ENCODE measurements at places on chromosomes 5 and 9.

DNA sequence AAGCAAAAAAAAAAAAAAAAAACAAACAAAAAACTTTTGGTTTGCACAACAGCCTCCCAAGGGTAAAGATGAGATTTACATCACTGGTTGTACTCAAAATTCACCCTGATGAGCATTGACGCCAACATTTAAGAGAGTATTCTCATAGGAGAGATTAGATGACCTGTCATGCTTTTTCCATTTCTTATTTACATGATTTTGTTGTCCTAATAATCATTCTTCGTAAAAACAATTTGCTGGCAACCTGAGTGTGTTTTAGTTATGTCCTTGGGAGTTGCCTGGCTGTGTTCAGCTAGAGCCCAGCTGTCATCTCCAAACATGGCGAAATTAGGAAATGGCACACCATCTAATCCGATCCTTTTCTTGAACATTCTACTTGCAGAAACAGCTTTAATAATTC lies 186.4 kb upstream of the MRPS30 start:
- DNase-seq = no peak

DNA sequence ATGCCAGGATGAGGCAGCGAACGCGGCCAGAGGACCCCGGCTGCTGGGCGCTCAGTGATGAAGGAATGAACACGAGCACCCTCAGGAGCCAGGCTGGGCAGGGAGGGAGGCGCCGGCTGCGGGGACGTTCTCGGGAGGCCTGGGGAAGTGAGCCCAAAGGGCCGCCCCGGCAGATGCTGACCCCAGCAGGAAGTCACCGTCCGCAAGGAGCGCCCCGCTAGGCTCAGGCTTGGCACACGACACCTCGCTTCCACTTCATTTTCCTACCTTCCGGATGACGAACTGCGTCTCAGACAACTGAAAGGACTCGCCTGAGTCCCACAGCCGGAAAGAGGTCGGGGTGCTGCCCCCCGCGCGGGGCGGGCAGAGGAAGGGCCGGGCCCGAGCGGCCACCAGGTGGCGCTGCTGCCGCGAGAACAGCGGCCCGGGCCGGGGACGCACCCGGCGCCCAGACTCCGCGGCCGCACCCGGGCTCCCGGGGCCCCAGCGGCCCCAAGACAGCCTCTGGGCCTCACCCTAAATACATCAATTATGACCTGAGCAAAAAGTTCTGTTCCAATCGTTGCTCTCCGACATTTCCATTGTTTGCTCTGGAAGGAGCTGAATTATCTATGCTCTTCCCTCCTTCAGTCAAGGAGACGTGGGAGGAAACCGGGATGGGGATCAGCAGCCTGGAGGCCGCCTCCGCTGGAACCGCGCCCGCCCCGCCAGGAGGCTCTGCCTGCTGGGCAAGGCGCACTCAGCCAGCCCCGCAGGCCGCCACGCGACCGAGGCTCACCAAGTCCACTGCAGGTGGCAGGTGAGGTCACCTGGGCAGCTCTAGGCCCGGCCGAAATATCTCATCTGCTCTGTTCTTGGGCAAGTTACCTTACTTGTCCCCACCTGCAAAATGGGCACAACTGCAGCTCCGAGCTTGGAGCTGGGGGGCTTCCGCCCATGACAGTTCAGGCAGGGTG lies 107.0 kb downstream of the ZNF354C start:
- DNase-seq = no peak

- DNase-seq = no peak
These were observed 4.1 kb downstream of the LRSAM1 start for GRCh38 chr9:127455324-127455992.

DNA sequence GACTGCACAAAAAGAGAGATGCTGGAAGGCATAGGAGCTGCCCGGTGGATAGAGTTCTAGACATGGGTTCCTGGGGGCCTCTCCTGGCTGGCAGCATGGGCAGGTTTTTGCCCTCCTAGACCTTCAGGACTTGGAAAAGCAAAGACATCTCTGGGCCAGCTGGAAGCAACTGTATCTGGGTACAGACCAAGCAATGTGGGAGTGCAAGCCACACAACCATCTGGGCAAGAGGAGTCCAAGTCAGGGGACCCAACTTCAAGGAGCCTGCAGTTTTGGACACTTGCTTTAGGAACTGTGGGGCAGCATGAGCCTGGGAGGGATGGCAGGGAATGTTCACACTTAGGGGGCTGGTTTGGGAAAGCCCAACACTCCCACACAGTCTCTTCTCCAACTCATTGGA lies 323.3 kb downstream of the GADD45G start:
- no peak for DNase-seq

- no peak for DNase-seq
These were observed 15.6 kb downstream of the LHX6 start for GRCh38 chr9:122213102-122213588.

- DNase-seq = no peak
These were observed 89.5 kb downstream of the MAN2A1 start for GRCh38 chr5:109779036-109779735.

GRCh38 chr5:73188764-73189531 lies 16.0 kb downstream of the TMEM174 start:
- DNase-seq = no peak

DNA sequence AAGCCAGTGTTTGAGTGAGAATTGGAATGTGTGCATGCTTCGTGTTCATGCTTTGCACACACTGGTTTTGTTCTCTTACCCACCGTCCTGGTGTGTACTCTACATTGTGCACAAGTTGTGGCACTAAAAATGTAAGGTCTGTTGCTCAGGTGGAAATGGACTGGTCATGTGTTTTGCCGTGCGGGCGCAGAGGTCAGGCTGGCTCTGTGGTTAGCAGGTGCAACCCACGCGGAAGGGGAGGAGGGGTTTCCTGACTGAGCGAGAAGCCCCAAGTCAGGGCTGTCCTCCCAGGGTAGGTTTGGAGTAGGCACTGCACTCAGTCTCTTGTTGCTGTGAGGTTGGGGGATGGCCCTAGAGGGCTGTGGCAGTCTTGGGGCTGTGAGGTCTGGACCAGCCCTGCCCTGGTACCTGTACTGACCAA lies 86.6 kb downstream of the EHMT1 start:
- no peak for DNase-seq

- no peak for DNase-seq
These were observed 38.5 kb upstream of the FAM81B start for GRCh38 chr5:95352691-95353090.

- no peak for DNase-seq
These were observed 68.3 kb downstream of the WNK2 start for GRCh38 chr9:93252116-93252780.

DNA sequence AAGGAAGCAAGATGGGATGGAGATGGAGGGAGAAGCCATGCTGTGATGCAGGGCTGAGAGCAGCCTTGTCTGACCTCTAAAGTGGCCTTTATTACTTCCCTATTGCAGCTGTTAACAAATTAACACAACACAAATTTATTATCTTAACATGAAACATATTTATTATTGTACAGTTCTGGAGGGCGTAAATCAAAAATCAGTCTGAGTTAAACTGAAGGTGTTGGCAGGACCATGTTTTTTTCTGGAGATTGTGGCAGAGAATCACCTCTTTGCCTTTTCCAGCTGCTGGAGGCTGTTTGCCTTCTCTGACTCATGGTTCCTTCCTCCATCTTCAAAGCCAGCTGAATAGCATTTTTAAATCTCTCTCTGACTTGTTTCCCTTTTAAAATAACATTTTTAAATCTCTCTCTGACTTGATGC lies 7.2 kb upstream of the MCC start:
- no peak for DNase-seq

DNA sequence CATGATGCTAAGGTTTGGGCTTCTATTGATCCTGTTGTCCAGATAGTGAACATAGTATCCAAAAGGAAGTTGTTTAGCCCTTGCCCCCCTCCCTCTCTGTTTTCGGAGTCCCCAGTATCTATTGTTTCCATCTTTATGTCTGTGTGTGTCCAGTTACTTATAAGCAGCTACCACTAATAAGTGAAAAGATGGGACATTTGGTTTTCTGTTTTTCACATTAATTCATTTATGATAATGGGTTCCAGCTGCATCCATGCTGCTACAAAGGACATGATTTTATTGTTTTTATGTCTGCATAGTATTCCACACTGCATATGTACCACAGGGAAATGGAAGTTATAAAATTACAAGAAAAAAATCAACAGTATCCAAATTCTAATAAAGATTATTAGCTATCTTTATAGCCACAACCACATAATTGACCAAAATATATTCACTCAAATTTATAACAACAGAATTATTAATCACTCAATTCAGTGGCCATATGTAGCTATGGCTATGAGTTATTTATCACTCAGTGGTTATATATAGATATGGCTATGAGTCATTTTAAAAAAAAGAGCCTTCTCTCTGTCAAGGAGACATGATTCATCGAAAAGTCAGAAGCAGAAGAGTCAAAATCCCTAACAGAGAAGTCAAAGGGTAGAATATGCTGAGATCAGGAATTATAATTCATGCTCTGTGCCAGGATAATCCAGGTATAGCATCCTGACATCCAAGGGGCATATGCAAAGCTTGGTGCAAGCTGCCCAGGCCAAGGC lies 367.5 kb downstream of the DEPDC1B start:
- peak; percentile 29 for DNase-seq

GRCh38 chr9:81132318-81132717 lies 557.0 kb downstream of the TLE1 start:
- no peak for DNase-seq

- no peak for DNase-seq
These were observed 63.1 kb downstream of the RCL1 start for GRCh38 chr9:4855841-4856240.

DNA sequence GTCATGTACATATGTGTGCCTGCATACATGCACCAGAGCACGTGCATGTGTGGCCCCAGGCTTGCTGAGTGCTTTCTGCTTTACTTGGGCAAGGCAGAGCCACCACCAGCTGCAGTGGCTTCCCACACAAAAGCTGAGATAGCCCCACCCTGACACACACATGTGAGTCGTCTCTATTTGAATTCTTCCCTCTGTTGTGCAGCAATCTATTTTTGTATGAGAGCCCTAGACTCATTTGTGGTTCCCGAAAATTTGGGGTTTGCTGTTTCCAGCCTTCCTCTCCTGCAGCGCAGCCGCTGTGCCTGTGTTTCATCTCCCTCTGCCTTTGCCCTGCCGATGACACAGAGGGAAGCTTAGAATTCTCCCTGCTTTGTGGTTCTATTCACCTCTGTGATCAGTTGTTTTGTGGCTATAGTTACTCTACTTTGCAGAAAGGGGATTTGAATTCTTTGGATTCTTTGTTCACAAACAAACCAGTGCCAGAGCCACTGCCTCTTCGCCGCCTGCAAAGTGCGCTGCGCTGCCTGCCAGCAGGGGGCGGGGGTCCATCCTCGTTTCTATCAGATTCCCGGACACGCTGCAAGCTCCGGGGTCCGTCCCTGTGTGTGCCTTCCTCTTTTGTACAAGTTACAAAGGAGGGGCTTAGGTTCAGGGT lies 95.8 kb upstream of the DAP start:
- no peak for DNase-seq

DNA sequence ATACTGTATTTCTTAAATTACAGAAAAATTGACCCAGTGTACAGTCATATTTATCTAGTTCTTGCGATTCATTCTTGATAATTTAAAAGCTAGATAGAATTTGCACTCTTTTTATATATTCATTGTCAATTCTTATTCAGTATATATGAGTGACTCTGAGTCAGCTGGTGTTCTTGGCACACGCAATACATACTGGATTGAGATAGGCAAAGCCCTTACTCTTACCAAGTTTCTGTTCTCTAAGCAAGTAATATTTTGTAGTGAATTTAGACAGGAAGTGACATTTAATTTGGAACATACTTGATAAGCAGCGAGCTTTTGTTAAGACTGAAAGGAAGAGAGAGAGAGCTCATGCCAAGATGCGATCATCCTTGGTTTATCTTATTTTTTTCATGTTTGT lies 57.7 kb downstream of the GPBP1 start:
- DNase-seq = no peak

- no peak for DNase-seq
These were observed 1058.5 kb upstream of the SEMA6A start for GRCh38 chr5:117633093-117633492.

GRCh38 chr9:124784509-124784908 lies 7.6 kb downstream of the OLFML2A start:
- no peak for DNase-seq

- no peak for DNase-seq
These were observed 15.8 kb downstream of the MCIDAS start for GRCh38 chr5:55211184-55211874.

DNA sequence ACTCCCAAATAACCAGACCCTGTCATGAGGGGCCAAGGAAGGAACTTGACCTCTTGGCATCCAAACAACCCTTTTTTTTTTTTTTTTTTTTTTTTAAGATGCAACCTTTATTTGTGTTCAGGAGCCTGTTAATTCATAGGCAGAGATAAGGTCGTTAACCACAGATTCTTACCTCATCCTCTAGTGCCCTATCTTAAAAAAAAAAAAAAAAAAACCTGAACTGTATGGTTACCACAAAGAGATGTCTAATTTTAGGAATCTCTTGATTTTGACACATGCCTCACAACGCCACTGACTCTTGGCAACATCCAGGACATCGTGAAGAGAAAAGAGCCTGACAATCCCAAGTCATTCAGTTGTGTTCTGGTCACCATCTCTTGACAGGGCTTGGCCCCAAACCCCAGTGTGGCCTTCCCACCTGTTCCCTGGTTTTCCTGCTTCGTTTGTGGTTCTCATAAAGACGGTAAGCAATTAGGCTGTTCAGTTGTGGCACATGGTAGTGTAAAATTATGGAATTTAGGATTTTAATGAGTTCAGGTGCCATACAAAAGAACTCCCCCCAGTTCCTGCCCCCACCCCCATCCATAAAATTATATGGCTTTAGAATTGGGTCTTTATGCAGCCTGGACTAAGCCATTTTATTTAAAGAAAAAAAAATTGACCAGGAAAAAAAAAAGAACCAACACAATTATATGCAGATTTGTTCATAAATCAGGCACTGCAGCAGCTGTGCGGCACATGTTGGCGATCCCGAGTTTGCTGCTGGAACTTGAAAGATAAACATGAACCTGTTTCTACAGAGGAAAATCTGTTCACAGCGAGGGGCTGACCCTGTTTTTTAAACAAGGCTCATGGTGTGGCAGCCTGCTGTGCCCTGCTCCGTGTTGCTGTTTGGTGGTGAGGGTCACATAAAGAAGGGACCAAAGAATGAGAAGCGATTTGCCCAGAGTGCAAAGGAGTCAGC lies 267.8 kb upstream of the CLINT1 start:
- DNase-seq = no peak

GRCh38 chr5:146516151-146516475 lies at the start of gene GPR151:
GPR151 (minus strand) TSS chr5:146516190; CDS start chr5:146516113, 77 bp downstream.
- no peak for DNase-seq

GRCh38 chr9:92392690-92393089 lies 11.7 kb downstream of the OGN start:
- DNase-seq = no peak

DNA sequence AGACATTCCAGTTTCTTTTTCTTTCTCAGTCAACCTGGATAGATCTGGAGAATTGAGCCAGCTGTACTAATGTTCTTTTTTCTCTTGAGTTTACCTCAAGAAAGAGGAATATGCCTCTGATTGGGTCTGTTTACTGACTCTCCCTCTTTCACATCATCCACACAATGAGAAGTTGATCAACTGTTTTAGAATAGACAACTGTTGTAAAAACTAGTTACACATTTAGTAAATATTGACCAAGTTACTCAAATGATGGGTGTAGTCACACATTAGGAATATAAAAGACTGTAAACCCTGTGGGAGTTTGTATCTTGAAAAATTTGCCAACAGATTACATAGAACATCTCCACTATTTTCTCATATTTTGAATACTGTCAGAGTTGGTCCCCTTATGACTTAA lies 330.8 kb downstream of the FER start:
- no peak for DNase-seq

- no peak for DNase-seq
These were observed 184.8 kb downstream of the NR3C1 start for GRCh38 chr5:143218517-143219170.

- DNase-seq = no peak
These were observed 167.6 kb upstream of the TUSC1 start for GRCh38 chr9:25845867-25846266.
